ENCODE measurements at places on chromosomes 7 and 10.

DNA sequence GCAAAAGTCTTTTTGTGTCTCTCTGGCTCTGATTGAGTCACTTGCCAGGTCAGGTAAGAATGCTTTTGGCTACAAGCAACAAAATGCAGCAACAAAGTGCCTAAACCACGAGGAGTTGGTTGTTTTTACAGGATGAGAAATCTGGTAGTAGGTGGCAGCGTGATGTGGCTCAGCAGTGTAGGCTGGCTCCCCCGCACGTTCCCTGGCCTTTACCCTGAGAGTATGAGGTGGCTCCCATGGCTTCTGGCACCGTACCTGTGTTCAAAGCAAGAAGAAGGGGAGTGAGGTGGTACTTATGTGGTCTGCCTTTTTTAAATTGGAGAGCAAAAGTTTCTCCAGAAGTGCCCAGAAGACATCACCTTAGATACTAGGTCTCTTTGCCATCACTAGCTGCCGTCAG is 11.7 kb downstream of the PRKRIP1 start:
- H3K36me3 ChIP-seq: peaks cover 49% of the 10 kb centered on the region
- H3K4me1 ChIP-seq: peaks cover 58% of the 10 kb centered on the region
- DNase-seq: no peak
- H3K27ac ChIP-seq: peak overlapping the region; percentile 91

DNA sequence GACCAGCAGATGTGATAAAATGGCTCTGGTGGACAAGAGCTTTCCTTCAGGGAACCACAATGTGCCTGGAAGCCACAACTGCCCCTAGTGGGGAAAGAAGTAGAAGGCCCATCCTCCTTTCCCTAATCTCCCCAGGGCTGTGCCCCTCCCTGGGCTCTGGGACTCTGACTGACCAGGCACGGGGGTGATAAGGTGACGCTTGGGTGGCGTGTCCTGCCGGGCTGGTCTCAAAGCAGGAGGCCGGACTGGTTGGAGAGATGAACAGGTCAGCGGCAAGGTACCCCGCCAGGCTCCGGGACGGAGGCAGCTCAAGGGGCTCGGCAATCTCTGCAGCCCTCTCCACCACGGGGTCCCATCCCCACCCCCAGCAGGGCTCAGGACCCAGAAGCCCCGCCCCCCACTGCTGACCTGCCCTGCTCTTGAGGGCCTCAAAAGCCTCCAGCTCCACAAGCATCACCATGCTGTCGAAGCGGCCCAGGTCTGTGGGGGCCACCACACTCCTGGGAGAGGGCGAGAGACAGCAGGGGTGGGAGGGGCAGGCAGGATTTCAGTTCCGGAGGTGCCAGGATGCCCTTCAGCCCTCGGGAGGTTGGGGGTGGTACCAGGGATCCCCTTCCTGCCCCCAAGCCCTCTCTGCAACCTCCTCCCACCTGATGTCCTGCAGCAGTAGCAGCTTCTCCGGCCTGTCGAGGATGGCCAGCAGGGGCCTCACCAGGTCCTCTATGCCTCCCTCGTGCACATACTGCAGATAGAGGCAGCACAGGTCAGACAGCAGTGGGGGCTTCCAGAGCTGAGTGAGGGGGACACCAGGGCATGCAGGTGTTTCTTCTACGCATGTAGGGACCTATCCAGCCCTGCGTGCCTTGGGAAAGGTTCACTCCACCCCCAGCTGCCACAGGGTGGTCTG is 12.2 kb downstream of the LZTS2 start:
- DNase-seq: no peak
- H3K36me3 ChIP-seq: no peaks in the 10 kb centered on the region
- no peak overlapping the region for H3K27ac ChIP-seq
- H3K4me3 ChIP-seq: no peak overlapping the region
- peaks cover 20% of the 10 kb centered on the region for H3K4me1 ChIP-seq

- no peaks in the 10 kb centered on the region for H3K27me3 ChIP-seq
- peaks cover 17% of the 10 kb centered on the region for H3K36me3 ChIP-seq
- peak overlapping the region; percentile 37 for H3K4me3 ChIP-seq
- DNase-seq: no peak
- H3K4me1 ChIP-seq: peaks cover 10% of the 10 kb centered on the region
Observed at GRCh38 chr7:77935652-77936348, 137.2 kb downstream of the PHTF2 start.

DNA sequence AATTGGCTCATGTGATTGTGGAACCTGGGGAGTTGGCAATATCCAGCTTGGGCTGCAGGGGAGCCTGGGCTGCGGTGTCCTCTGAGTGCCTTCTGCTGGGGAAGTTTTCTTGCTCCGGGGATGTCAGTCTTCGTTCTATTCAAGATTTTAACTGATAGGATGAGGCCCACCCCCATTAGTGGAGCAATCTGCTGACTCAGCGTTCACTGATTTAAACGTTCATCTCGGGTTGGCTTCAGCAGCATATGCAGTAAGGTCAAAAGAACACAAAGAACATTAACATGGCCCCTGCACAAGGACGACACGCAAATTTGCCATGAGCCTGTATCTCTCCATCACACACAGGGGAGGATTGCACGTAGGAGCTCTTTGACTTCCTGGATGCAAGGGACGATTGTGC is 360.6 kb upstream of the ADARB2 start:
- H3K27ac ChIP-seq: no peak overlapping the region
- peaks cover 14% of the 10 kb centered on the region for H3K27me3 ChIP-seq
- DNase-seq: no peak

DNA sequence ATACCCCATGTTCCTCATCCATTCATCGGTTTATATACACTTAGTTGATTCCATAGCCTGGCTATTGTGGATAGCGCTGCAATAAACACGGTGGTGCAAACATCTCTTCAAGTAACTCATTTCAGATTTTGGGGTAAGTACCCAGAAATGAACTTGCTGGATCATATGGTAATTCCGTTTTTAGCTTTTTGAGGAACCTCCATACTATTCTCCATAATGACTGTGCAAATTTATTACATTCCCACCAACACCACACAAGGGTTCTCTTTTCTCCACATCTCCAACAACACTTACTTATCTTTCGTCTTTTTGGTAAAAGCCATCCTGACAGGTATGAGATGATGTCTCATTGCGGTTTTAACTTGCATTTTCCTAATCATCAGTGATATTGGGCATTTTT is 3.7 kb downstream of the NPFFR1 start:
- no peak for DNase-seq
- H3K4me1 ChIP-seq: peaks cover 4% of the 10 kb centered on the region
- H3K4me3 ChIP-seq: no peak overlapping the region
- no peak overlapping the region for H3K27ac ChIP-seq

- H3K27ac ChIP-seq: no peak overlapping the region
- peaks cover 25% of the 10 kb centered on the region for H3K27me3 ChIP-seq
- no peaks in the 10 kb centered on the region for H3K36me3 ChIP-seq
- H3K4me3 ChIP-seq: no peak overlapping the region
Observed at GRCh38 chr7:32316839-32317238, 173.3 kb downstream of the LSM5 start.

DNA sequence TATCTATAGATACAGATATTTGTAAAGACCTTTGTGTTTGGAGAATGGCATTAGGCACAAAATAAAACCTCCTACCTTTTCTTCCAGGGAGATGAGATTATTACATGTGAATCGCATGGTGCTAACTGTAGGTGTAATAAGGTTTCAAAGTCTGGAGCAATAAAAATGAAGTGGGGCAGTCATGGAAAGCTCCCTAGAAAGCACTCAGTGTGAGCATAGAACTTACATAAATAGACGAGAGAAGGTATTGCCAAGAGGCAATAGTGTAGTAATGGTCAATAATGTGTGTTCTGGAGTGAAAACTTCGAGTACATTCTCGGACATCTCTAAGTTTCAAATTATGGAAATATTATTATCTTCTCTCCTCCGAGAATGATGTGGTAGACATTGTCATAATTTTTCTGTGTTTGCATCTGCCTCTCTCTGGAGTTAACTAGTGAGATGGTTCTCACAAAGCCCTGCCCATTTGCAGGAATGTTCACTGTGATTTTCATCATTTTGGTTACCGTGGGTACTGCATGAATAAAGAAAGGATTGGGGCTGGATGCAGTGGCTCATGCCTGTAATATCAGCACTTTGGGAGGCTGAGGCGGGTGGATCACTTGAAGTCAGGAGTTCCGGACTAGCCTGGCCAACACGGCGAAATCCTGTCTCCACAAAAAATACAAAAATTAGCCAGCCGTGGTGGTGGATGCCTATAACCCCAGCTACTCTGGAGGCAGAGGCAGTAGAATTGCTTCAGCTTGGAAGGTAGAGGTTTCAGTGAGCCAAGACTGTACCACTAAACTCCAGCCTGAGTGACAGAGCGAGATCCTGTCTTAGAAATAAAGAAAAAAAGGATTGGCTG is 10.6 kb downstream of the VIM start:
- H3K4me1 ChIP-seq: peaks cover 16% of the 10 kb centered on the region
- peak overlapping the region; percentile 57 for H3K27ac ChIP-seq
- no peak overlapping the region for H3K4me3 ChIP-seq

GRCh38 chr7:141464551-141464950 is 86.7 kb upstream of the AGK start:
- no peaks in the 10 kb centered on the region for H3K4me1 ChIP-seq
- H3K27me3 ChIP-seq: peaks cover 18% of the 10 kb centered on the region
- H3K27ac ChIP-seq: no peak overlapping the region
- no peaks in the 10 kb centered on the region for H3K36me3 ChIP-seq
- no peak overlapping the region for H3K4me3 ChIP-seq

DNA sequence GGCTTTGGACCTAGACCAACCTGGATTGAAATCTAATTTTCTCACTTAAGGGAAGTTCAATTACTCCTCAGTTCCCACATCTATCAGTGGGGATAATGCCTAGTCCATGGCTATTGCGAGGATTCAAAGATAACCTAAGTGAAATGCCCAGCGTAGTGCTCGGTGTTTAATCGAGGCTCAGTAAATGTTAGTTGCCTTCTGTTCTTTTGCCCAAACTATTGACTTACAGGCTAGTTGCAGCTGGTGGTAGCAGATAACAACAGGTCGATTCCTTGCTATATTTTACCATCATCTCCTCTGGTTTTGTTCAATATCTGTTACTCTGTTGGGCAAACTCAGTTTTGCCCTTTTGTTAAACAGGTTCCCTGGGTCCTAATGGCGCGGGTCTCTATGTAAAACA is 22.8 kb downstream of the DNAH11 start:
- peaks cover 5% of the 10 kb centered on the region for H3K27me3 ChIP-seq
- H3K4me1 ChIP-seq: no peaks in the 10 kb centered on the region
- no peak overlapping the region for H3K27ac ChIP-seq
- no peak for DNase-seq
- H3K4me3 ChIP-seq: no peak overlapping the region

GRCh38 chr7:1137517-1138167 is 22.4 kb downstream of the ZFAND2A start:
- peak overlapping the region; percentile 93 for H3K4me3 ChIP-seq
- peaks cover 24% of the 10 kb centered on the region for H3K4me1 ChIP-seq
- peaks cover 24% of the 10 kb centered on the region for H3K36me3 ChIP-seq

GRCh38 chr10:113132591-113133121 is 182.6 kb downstream of the TCF7L2 start:
- DNase-seq: no peak
- H3K4me3 ChIP-seq: no peak overlapping the region
- H3K4me1 ChIP-seq: no peaks in the 10 kb centered on the region
- H3K27me3 ChIP-seq: peaks cover 27% of the 10 kb centered on the region
- H3K36me3 ChIP-seq: no peaks in the 10 kb centered on the region

DNA sequence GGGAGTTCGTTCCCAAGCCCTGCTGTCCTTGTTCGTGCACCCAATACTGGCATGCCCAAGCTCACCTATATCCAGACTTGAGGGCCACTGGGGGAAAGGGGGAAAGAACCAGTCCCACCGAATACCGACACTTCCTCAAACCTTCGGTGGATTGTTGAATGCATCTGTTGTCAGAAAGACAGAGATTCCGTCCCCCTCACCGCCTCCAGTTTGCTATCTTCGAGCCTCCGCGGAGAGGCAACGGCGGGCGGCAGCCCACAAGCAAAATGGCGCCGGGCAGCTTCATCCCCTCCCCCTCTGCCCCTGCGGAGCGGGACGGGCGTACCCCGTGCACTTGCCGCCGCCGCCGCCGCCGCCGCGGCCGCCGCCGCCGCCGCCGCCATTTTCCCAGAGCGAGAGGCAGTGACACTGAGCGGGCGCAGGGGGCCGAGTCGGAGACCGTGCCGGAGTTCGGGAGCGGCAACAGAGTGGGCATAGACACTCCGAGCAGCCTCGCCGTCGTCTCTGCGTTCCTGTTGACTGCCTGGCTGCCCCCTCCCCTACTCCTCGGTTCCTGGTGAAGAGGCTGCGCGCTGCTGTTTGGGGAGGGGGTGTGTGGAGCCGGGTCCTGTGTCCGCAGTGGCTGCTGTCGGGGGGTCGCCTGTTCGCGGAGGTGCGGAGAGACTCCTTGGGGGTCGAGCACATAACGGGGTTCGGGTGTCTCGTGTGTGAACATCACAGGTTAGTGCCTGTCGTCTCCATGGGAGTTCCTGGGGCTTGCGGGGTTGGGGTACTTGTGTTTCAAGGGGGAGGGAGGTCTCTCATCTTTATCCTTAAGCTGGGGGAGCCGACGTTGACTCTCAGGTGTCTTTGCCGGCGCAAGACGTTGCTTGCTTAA is at the start of gene KMT2E:
TSS of gene KMT2E (plus strand) at position 390 of the 877 bp plus-strand sequence. CDS start 26,748 bp downstream, outside the sequence.
- H3K4me3 ChIP-seq: peak within 1 kb of the TSS; percentile 98
- H3K4me1 ChIP-seq: peaks cover 16% of the 10 kb centered on the region
- DNase-seq: peak; percentile 89
- peak within 1 kb of the TSS; percentile 100 for H3K27ac ChIP-seq

- no peak overlapping the region for H3K27ac ChIP-seq
- H3K27me3 ChIP-seq: peaks cover 34% of the 10 kb centered on the region
- H3K4me1 ChIP-seq: peaks cover 30% of the 10 kb centered on the region
- DNase-seq: peak; percentile 36
- H3K36me3 ChIP-seq: no peaks in the 10 kb centered on the region
Observed at GRCh38 chr10:122342293-122343134, 32.0 kb upstream of the PLEKHA1 start.

DNA sequence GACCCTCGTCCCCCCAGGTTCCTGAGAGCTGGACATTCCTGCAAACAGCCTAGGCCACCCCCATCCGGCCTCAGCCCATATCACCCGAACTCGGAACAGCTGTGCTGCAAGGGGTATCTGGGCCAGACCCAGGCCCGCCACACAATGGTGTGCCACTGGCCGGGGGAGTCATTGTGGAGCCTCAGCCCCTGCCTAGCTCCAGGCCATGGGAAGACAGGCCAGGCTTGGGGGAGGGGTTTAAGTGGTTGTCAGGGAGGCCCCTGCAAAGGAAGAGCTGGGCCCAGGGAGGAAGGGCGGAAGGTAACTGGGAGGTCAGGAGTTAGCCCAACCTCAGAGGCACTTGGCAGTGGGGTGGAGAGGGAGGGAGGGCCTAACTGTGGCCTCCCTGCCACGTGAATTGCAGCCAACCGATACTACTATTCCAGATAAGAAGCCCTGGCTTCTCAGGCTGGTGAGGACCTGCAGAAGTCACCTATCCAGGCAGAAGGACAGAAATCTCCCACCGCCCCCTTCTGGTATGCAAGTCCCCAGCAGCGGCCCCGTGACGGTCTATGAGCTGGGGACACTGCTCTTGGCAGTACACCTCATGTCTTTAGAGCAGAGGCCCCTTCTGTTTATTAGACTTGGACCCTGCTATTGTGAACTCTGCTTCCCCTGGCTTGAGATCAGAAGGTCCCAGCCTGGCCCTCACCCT is 26.8 kb downstream of the VSIR start:
- no peaks in the 10 kb centered on the region for H3K27me3 ChIP-seq
- peaks cover 58% of the 10 kb centered on the region for H3K4me1 ChIP-seq
- H3K36me3 ChIP-seq: peaks cover 10% of the 10 kb centered on the region

Measured in stimulated activated naive B cell treated with anti-CD40 and anti-IgM and Interleukin-4, amounts not matched to agents 10 μg/mL and 1 μg/mL and 100 μg/mL, for 72 hours (primary cell).